Upper lobe of left lung (tissue), 6 donors: ENCODE measurements at places on chromosomes 5 and 9. TPM values are rescaled to one million over a fixed set of nuclear protein-coding genes. Genes with fewer than 3 reads are reported as not detected.

ENTREP1 gene
- total RNA-seq = 49.2 TPM

PDCD1LG2 gene
- total RNA-seq = 6.7 TPM

C9orf43 gene
- total RNA-seq = 0.23 TPM

GAS1 gene
- total RNA-seq = 14.9 TPM

AP3B1 gene
- 66.9 TPM for total RNA-seq

DNA sequence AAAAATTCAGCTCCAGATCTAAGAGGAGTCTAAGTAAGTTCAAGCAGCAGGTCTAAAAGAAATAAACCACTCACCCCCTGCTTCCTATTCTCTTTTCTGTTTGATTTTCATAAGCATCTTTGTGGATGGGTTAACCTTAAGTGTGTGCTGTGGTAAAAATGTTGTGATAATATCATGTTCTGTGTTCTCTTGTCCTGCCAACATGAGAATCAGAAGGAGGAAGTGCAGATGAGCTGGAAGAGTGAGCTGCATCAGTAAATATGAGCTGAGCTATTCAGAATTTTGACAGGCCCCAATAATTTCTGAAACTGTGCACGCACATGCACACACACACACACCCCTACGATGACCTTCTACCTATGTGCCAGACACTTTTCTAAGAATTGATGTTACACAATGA is 186.5 kb upstream of the ANKRD55 start:
- no peak for DNase-seq

GRCh38 chr5:180098991-180099732 is 27.6 kb upstream of the RNF130 start:
- peak; percentile 69 for DNase-seq

DNA sequence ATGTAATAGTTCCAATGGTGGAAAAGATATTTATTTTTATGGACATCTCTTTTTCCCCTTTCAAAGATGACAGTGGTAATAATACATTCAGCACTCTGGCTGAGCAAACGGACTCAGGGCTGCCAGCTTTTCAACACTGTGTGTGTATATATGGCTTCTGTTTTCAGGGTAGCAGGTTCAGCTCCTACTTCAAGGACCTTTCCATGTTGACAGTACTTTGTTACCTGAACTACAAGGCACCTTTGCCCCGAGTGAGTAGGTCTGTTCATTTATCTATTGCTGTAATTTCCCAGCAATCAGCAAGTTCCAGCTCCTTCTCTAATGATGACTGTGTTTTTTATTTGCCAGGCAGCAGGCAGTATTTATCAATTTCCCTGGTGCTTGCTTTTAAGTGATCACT is 387.4 kb upstream of the KIF2A start:
- DNase-seq = no peak

DNA sequence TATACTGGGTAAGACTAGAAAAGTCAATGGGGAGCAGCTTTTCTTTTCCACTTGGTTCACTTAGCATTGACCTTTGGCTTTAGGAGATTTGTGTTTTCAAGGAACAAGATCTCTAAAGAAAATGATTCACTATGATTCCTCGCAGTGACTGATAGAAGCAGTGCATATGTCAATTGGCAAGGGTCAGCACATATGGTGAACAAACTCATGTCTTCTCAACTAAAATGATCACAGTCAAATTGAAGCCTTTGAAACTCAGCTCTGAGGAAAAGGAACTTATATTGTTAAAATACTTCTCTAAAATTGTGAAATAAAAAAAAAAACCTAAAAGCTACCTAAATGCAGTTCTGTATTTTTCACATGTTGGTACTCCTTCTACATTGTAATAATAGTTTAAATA is 43.2 kb upstream of the IL7R start:
- DNase-seq = no peak
